ENCODE measurements at places on chromosomes 3 and 15. TPM values are rescaled to one million over a fixed set of nuclear protein-coding genes. Genes with fewer than 3 reads are reported as not detected.

ADCY5 gene
- not detected for total RNA-seq

ST8SIA2 gene
- not detected for total RNA-seq

GRCh38 chr15:37397266-37398022 lies 297.1 kb upstream of the MEIS2 start:
- no peak for DNase-seq

DNA sequence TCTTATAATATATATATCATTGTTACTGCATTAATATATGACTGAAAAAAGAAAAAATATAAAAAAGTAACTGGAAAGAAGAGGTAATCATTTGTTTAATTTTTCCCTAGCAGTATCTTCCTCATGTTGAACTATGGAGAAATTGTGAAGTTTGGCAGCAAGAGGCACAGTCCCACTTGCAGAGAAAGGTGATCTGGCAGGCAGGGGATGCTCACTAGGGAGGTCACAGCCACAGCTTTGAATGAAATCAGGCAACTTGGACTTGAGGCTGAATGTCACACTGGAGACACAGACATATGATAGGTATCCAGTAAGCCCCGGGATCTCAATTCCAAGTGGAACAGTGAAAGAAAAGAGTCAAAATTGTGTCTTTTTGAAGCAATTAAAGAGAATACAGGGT lies 149.9 kb upstream of the RORA start:
- DNase-seq: no peak
